Endothelial cell of umbilical vein (primary cell): ENCODE measurements at places on chromosomes 3 and 15. TPM values are rescaled to one million over a fixed set of nuclear protein-coding genes. Genes with fewer than 3 reads are reported as not detected.

DNA sequence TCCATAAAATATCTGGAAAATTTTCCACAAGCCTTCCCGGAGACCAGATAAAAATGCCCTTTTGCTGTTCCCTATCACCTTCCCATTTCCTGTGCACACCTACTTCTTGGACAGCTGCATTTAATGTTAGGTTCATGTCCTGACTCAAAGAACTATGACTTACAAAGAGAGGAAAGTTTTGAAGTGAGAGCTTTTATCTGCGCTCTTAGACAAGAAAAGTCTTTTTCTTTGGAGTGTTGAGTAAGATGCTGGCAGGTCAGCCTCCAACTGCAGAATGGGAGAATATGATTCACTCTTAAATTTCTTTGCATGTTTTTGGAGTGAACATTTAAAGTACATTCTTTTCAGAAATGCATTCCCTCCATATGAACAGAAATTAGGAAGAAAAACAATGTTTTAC, 147.3 kb upstream of the DPH6 start:
- peak; percentile 34 for DNase-seq

DNA sequence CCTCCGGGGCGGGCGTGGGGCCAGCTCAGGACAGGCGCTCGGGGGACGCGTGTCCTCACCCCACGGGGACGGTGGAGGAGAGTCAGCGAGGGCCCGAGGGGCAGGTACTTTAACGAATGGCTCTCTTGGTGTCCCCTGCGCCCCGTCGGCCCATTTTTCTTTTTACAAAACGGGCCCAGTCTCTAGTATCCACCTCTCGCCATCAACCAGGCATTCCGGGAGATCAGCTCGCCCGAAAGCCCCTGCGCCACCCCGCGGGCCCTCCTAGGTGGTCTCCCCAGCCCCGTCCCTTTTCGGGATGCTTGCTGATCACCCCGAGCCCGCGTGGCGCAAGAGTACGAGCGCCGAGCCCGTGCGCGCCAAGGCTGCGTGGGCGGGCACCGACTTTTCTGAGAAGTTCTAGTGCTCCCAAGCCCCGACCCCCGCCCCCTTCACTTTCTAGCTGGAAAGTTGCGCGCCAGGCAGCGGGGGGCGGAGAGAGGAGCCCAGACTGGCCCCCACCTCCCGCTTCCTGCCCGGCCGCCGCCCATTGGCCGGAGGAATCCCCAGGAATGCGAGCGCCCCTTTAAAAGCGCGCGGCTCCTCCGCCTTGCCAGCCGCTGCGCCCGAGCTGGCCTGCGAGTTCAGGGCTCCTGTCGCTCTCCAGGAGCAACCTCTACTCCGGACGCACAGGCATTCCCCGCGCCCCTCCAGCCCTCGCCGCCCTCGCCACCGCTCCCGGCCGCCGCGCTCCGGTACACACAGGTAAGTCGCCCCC, at the start of gene THBS1:
TSS of gene THBS1 (plus strand) at position 595 of the 757 bp plus-strand sequence. CDS start 779 bp downstream, outside the sequence.
- DNase-seq, result peak; percentile 98

GRCh38 chr3:37686220-37686619, 175.5 kb upstream of the CTDSPL start:
- DNase-seq, result no peak

GRCh38 chr3:82048711-82049110, 287.3 kb upstream of the GBE1 start:
- no peak for DNase-seq

DNA sequence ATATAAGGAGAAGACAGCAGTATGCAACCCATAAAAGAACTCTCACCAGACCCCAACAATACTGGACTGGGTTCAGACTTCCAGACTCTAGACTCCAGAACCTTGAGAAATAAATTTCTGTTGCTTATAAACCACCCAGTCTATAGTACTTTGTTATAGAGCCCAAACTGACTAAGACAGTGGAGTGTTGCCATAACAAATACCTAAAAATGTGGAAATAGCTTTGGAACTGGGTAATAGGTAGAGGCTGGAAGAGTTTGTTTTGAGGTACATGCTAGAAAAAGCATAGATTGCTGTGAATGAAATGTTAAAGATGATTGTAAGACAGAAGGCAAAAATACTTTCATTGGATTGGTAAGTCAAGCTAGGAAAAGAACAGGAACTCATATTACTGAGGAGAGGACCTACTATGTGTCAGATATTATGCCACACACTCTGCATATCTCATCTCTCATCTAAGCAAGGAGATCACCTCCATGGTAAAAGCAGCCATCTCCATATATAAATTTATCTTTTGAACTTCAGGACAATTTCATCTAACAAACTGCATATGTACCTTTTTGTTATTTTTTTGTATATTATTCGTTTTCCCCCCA, 67.4 kb upstream of the FNDC3B start:
- DNase-seq, result no peak

- DNase-seq, result no peak
These were observed 174.9 kb downstream of the XXYLT1 start for GRCh38 chr3:195096053-195096452.

DNA sequence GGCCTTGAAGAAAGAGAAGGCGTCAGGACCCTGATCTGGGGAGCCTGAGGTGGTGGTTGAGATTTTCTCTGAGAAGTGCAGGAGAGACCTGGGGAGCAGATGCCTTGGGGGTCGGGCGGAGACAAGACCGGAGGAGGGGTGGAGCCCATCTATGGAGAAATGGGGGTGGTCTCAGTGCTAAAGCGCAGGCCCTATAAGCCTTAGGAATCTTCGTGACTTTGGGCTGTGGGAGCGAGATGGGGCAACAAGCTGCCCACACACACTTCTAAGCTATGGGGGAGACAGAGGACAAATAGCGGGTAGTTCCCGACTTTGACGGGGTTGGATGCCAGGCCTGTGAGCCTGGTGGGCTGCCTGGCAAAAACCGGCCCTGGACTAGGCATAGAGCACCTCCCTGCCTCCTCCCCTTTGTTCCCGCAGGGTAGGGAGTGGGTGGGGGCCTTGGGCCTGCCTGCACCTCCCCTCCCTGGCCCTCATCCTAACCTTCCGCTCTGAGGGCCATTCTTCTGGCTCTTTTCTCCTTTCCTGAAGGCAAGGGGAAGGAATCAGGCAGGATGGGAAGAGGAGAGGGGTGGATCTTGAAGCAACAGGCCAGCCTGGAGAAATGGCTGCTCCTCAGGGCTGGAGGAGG, 880 bp downstream of the NISCH start:
- DNase-seq, result peak; percentile 58

- no peak for DNase-seq
These were observed 147.5 kb upstream of the PFN2 start for GRCh38 chr3:150118219-150118618.

DNA sequence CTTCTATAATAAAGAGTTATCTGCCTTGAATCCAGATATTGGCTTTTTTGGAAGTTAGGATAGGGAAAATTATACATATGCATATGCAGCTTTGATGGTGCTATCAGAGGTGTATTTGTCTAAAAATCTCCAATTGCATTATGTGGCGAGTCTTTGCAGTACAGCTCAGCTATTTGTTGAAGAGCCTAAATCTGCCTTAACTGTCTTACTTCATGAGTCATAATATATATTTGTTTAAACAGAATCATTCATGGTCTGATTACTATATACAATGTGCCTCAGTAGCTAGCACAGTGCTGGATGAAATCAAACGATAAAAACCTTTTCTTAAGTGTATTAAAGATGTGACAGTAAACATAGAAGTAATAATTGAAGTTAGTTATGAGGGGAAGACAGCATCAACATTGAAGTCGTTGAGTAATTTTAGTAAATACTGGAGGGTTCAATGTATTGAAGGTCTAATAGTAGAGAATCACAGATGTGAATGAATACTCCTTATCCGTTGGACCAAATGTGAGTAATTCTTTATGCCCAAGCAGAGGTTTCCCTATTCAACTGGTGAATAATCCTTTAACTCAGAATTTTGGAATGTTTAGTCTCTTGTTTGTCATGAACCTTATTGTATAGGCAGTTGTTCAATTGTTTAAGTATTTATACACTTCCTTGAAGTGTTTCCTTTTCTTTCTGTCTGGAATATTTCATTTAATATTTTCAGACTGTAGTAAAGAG, 74.8 kb upstream of the NAALADL2 start:
- DNase-seq, result peak; percentile 22

- no peak for DNase-seq
These were observed 8.2 kb downstream of the OSBPL11 start for GRCh38 chr3:125587039-125587648.

- DNase-seq, result no peak
These were observed at the start of gene OCA2 for GRCh38 chr15:28098766-28099554. Gene OCA2, minus strand, starts transcription at chr15:28099315. Its CDS starts 17,441 bp downstream, at chr15:28081874.

DNA sequence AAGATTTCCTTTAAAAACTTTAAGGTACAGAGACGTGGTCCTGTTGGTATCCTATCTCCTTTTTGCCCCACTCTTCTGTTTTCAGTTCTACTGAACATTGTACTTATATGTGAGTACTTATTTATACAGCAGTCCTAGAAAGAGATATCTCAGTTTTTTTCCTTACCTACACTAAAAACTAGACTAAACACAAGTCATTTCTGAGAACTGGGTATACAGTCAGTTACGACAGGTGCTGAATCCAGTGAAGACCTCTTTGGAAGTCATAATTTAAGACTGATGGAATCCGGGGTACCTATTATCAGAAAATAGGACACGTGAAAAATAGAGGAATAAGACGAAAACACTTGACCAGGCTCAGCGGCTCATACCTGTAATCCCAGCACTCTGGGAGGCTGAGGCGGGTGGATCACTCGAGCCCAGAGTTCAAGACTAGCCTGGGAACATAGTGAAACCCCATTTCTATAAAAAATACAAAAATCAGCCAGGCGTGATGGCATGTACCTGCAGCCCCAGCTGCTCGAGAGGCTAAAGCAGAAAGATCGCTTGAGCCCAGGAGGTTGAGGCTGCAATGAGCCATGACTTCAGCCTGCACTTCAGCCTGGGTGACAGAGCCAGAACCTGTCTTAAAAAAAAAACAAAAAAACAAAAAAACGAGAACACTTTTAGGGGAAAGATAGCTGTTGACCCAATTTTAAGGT, 76.3 kb downstream of the KLHL25 start:
- DNase-seq, result no peak

DNA sequence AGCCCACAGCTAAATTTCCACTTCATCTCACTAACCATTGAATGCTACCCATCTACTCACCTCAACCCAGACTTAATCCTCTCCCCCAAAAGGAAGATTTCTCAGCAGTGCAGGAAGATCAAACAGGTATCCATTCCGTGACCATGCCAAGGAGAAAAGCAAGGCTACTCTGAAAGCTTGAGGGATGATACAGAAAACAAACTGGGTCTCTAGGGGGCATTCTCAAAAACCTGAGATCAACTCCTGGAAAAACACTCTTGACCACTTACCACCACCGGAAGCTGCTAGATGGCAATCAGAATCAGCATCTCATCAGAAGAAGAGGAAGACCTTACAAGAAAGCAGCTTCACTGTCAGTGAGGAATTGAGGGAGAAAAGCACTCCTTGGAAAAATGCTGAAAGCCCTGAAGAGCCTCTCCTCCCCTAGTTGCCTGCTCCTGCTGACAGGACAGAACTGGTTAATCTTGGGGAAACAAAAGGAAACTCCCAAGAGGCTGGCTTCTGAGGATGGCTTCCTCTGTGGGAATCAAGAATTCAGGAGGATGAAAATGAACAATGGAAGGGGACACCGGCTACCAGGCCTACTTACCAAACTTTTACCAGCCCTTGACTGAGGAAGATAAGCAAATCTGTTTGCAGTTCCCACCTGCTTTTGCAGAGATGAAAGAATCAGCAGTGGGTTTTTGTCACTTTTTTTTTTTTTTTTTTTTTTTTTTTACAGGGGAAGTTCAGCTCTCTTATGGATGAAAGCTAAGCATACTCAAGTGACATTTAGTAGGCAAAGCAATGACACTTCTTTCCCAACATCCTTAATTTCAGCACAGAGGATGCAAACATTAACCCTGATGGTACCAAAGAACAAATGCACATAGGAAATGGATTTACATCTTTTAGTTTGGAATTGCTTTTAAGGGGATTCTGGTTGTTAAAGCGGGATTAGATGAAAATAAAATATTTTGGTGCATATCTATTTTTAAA, at the start of gene ATP8B4:
TSS of gene ATP8B4 (minus strand) at position 171 of the 978 bp plus-strand sequence. CDS start 12,267 bp downstream, outside the sequence.
- no peak for DNase-seq

DNA sequence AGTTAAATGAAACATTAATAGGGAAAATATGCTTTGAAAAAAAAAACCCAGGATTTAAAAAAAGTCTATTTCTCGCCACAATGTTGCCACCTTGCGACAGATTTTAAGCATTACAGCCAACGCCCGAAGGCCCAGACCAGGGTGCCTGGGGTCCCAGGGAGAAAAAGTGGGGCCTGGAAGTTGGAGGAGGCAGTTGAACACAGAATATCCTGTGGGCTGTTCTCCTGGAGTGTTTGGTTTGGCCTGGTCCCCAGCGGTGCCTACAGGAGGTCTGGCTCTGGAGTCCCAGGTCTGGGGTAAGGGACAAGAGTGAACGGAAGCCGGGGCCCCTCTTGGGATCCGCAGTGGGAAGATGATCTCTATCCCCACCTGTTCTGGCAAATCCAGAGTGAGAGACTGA, 3.4 kb downstream of the RNU6-1 start:
- peak; percentile 52 for DNase-seq

GRCh38 chr3:124850212-124850611, 37.0 kb downstream of the ITGB5 start:
- no peak for DNase-seq

DNA sequence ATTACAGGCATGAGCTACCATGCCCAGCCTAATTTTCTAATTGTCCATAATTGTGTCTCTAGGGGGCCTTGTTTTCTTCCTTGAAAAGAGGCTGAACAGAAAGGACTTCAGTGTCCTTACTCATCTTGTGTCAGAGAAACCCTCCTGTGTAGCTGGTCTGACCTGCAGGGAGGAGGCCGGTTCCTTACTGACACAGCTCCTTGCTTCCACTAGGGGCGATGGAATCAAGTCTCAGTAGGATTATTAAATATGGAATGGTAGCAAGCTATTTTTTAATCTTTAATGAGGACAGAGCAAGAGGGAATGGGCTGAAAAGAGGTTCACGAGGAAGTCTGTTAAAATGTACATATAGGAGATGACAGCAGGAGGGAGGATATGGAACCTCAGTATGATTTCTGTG, 8.6 kb downstream of the LPCAT4 start:
- no peak for DNase-seq

GRCh38 chr3:144324076-144324475, 352.5 kb downstream of the DIPK2A start:
- no peak for DNase-seq

The B3GALNT1 gene
- total RNA-seq, result 13.7 and 29.4 TPM in 2 replicates

The GNAT1 gene
- total RNA-seq, result 0.77 and 0.78 TPM in 2 replicates

The KCNMB3 gene
- total RNA-seq, result 1.7 and 2.3 TPM in 2 replicates

The PARP15 gene
- total RNA-seq, result 0.99 and 1.4 TPM in 2 replicates

The FES gene
- 51.0 and 58.1 TPM in 2 replicates for total RNA-seq

The BCL2A1 gene
- total RNA-seq, result not detected in 2 replicates
